ENCODE measurements at places on chromosomes 2 and 18. TPM values are rescaled to one million over a fixed set of nuclear protein-coding genes. Genes with fewer than 3 reads are reported as not detected.

CTAGE1 gene
- not detected for polyA plus RNA-seq

CD8B gene
- not detected for polyA plus RNA-seq

RGPD4 gene
- polyA plus RNA-seq: not detected

CFAP65 gene
- not detected for polyA plus RNA-seq

CDH2 gene
- not detected for polyA plus RNA-seq

CTLA4 gene
- 0.17 TPM for polyA plus RNA-seq

PXDN gene
- polyA plus RNA-seq: not detected

PAX8 gene
- 0.78 TPM for polyA plus RNA-seq

CD8B2 gene
- not detected for polyA plus RNA-seq

CHRNA1 gene
- polyA plus RNA-seq: not detected

CENPA gene
- polyA plus RNA-seq: 43.6 TPM

FKBP1B gene
- polyA plus RNA-seq: 3.7 TPM

SLC38A11 gene
- not detected for polyA plus RNA-seq

GAL3ST2 gene
- polyA plus RNA-seq: 0.38 TPM

TPRKB gene
- 112 TPM for polyA plus RNA-seq

HNRNPA3 gene
- polyA plus RNA-seq: 428 TPM

THADA gene
- polyA plus RNA-seq: 25.1 TPM

MLPH gene
- not detected for polyA plus RNA-seq
